Activated gamma-delta T cell treated with Interleukin-2 at 50 U/mL for 16 hours (primary cell): ENCODE measurements at places on chromosomes 11 and 22.

DNA sequence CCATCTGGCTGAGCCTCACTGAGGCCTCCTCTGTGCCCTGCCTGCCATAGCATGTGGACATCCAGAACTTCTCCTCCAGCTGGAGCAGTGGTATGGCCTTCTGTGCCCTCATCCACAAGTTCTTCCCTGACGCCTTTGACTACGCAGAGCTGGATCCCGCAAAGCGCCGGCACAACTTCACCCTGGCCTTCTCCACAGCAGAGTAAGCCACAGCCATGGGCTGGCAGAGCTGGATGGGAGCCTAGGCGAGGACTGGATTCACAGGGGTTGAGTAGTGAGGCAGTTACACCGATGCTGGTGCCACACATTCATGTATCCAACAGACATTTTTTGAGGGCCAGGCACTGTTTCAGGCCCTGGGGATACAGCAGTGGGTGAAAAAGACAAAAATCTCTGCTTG is 9.1 kb downstream of the SMTNL1 start:
- DNase-seq = no peak

- no peak for DNase-seq
Measured at GRCh38 chr22:43270314-43270908, 72.8 kb downstream of the SCUBE1 start.

- no peak for DNase-seq
Measured at GRCh38 chr11:69905611-69906452, 86.6 kb upstream of the FGF3 start.

DNA sequence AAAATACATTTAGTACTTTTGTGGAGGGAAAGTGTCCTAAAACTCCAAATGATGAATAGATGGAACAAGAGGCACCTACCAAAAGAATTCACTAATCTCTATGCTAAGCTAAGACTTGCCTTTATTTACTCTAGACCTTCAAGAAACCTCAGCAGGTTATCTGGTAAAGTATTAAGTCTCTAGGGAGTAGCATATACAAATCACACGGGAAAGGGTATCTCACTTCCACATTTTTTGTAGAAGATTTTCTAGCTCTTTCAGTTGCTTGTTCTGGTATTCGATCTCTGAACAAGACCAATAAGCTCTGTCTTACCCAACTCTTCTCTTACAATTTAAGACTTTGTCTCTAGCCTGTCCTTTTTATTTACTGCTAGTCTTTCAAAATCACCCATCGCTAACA is 18.1 kb upstream of the CADM1 start:
- DNase-seq = no peak

- DNase-seq = no peak
Measured at GRCh38 chr11:62104816-62105653, 18.8 kb upstream of the INCENP start.
